Fibroblast of the conjunctiva (primary cell): ENCODE measurements at places on chromosomes 5 and 9.

DNA sequence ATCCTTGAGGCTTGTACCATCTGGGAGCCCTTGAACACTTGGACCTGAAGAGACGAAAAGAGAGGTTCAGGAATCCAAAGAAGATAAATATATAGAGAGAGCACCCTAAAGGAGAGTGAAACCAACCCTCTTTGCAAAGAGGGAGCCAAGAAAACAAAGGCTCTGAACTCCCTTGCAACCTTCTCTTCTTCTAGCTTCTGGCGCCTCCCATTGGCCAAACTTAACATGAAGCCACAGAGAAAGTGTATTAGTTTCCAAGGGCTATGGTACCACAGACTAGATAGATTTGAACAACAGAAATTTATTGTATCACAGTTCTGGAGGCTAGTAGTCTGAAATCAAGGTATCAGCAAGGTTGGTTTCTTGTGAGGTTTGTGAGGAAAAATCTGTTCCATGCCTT is 175.1 kb downstream of the HCN1 start:
- no peak for DNase-seq

GRCh38 chr5:32445831-32446614 is 1.5 kb upstream of the ZFR start:
- no peak for DNase-seq

DNA sequence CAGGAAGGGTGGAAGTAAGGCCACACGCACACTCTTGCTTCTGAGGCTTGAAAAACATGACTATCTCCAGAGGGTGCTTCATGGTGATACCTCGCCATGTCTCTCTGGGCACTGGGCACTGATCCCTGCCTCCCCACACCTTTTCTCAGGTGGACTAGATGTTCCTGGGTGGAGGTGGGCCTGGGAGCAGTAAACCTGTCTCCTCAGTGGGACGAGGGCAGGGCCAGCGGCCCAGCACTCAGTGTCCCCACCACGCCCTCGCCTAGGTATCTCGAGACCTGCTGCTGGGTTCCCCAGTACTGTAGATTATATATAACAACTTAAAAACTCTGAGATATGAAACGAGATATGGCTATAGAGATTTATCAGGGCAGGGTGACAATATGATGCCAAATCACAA is 5.6 kb downstream of the IFNA13 start:
- no peak for DNase-seq

DNA sequence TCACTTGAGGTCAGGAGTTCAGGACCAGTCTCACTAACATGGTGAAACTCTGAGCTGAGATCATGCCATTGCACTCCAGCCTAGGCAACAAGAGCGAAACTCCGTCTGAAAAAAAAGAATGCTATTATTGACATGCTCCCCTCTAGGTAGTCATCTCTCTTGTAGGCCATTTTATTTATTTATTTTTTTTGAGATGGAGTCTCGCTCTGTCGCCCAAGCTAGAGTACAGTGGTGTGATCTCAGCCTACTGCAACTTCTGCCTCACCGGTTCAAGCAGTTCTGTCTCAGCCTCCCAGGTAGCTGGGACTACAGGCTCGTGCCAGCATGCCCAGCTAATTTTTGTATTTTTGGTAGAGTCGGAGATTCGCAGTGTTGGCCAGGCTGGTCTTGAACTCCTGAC is 20.6 kb upstream of the NIM1K start:
- no peak for DNase-seq

GRCh38 chr9:134661299-134661698 is 19.7 kb downstream of the COL5A1 start:
- DNase-seq, result no peak

DNA sequence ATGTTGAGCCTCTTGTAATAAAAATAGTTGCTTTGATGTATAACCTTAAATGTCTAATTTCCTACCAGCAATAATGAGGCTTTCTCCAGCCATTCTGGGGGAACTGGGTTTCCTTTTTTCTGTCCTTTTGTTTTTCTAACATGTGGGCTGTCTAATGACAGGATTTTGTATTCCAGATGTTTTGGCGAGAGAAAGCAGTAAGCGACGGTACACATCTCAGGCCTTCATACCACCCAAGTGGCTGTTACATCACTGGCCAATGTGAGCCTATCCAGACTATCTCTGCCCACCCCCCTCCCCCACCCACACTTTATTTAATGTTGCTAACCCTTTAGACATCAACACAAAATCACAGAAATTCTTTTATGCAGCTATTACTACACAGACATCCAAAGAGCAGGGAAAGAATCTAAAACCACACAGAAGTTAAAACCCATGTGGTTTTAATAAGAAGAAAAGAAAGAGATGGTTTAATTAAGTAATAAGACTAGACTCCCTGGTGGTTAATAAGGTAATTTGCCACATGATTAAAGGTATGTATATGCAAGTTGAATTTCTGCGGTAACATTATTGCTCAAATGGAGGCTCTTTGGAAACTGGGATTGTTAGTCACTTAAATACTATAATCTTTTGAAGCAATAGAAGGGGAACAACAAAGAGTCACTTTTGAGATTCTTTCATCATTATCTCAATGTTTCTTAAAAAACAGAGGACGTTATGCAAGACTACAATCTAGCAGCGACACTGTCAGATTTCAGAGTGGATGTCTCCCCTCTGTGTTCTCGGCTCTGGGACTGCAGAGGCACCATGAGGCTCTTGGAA is 365.1 kb downstream of the ENC1 start:
- no peak for DNase-seq
